Suprapubic skin (tissue), 4 donors: ENCODE measurements at places on chromosomes 13 and 19. TPM values are rescaled to one million over a fixed set of nuclear protein-coding genes. Genes with fewer than 3 reads are reported as not detected.

The CEACAM16 gene
- not detected for total RNA-seq

The SIGLEC12 gene
- total RNA-seq = not detected

The COMP gene
- 9.1 TPM for total RNA-seq

The ETV2 gene
- 1.0 TPM for total RNA-seq

The MEIOSIN gene
- not detected for total RNA-seq

The HSPB6 gene
- 13.4 TPM for total RNA-seq

The RGL3 gene
- total RNA-seq = 3.7 TPM

The ZNF780A gene
- total RNA-seq = 2.2 TPM

The CALR3 gene
- total RNA-seq = not detected

The ARL11 gene
- total RNA-seq = 0.18 TPM

- no peaks in the 10 kb centered on the region for H3K4me1 ChIP-seq
- H3K27me3 ChIP-seq = no peaks in the 10 kb centered on the region
- DNase-seq = no peak
These were observed 35.1 kb downstream of the MYCBP2 start for GRCh38 chr13:77291774-77292173.

- H3K27me3 ChIP-seq = no peaks in the 10 kb centered on the region
- peak within 1 kb of the TSS; percentile 95 for H3K27ac ChIP-seq
- peak within 1 kb of the TSS; percentile 74 for H3K4me3 ChIP-seq
These were observed at the start of gene USF2 for GRCh38 chr19:35268536-35269437. TSS of gene USF2 (plus strand) at chr19:35268962. CDS start at chr19:35269102, 140 bp downstream.

DNA sequence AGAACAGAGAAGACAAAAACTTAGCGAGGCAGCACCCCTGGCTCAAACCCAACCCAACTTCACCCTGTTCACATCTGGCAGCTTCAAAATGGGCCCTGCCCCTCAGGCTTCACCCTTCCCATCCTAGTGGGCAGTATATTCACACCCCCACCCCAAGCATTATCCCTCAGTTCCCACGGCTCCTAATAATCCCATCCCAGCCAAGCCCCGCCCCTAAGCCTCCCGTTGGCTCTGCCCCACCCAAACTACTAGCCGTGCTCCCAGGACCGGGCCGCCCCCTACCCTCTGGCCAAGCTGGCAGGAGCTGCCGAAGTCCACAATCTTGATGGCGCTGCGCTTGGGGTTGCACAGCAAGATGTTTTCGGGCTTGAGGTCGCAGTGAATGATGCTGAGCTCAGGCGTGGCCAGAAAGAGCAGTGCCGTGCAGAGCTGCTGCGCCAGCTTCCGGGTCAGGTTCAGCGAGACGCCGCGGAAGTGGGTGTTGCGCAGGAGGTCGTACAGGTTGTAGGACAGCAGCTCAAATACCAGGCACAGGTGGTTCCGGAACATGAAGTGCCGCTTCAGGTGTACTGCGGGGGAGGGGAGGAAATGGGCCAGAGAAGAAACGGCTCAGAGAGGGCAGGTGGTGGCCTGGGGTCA is 5.8 kb downstream of the DYRK1B start:
- peaks cover 27% of the 10 kb centered on the region for H3K4me1 ChIP-seq
- no peaks in the 10 kb centered on the region for H3K27me3 ChIP-seq
- H3K4me3 ChIP-seq = no peak overlapping the region
- no peak overlapping the region for H3K27ac ChIP-seq
- peaks cover 58% of the 10 kb centered on the region for H3K36me3 ChIP-seq
- DNase-seq = no peak

- no peak for DNase-seq
- H3K4me3 ChIP-seq = no peak overlapping the region
- H3K4me1 ChIP-seq = peaks cover 8% of the 10 kb centered on the region
- no peaks in the 10 kb centered on the region for H3K27me3 ChIP-seq
- no peak overlapping the region for H3K27ac ChIP-seq
These were observed 36.7 kb downstream of the LNX2 start for GRCh38 chr13:27583645-27584044.

GRCh38 chr19:47142779-47143178 is 12.1 kb downstream of the SAE1 start:
- no peak overlapping the region for H3K27ac ChIP-seq
- no peak for DNase-seq
- no peak overlapping the region for H3K4me3 ChIP-seq

DNA sequence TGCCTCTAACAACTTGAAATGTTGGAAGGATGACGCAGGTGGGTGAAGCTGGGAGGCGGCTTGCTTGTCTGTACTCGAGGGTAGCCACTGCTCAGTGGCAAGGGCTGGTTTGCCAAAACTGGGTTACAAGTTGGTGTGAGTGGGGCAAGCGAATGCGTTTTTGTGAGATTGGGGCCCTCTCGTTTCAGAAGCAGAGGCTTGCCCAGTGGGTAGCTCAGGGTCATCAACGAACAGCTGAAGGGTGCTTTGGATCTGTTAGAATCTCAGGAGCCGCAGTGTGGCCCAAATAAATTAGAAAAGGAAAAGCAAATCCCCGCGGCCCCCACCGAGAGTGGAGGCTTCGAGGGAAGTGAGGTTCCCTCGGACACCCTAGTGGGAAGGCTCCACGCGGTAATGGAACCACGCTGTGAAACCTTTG is 7.3 kb downstream of the ATP4B start:
- peak overlapping the region; percentile 17 for H3K4me3 ChIP-seq
- no peaks in the 10 kb centered on the region for H3K36me3 ChIP-seq
- H3K27me3 ChIP-seq = no peaks in the 10 kb centered on the region
- DNase-seq = peak; percentile 48
- no peak overlapping the region for H3K27ac ChIP-seq

DNA sequence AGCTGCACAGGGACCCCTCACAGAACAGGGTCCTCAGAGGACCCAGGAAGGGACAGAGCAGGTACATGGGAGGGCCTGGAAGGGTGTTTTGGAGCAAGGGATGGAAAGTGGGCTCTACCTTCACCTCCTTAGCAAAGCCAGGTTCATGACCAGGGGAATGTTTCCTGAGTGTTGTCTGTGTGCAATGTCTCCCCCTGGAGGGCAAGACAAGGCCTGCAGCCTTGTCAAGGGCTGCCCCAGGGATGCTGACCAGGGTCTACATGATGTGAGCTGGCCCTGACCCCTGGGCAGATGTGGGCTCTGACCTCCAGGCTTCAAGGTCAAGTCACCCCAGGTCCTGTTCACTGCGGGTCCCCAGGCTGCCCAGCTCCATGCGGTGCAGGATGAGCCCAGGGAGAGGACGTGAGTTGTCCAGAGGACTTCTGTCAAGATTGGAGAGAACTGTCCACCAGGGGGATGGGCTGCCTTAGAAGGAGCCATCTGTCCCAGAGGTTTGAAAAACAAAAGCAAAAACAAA is 1.0 kb upstream of the CEACAM1 start:
- no peaks in the 10 kb centered on the region for H3K27me3 ChIP-seq
- no peaks in the 10 kb centered on the region for H3K36me3 ChIP-seq
- DNase-seq = no peak
- peaks cover 13% of the 10 kb centered on the region for H3K4me1 ChIP-seq
- no peak overlapping the region for H3K4me3 ChIP-seq

GRCh38 chr13:98157188-98157587 is 14.3 kb downstream of the FARP1 start:
- no peak overlapping the region for H3K27ac ChIP-seq
- H3K36me3 ChIP-seq = no peaks in the 10 kb centered on the region
- DNase-seq = no peak
- no peaks in the 10 kb centered on the region for H3K4me1 ChIP-seq
- no peak overlapping the region for H3K4me3 ChIP-seq

GRCh38 chr13:106275446-106276032 is 259.9 kb downstream of the EFNB2 start:
- H3K4me3 ChIP-seq = no peak overlapping the region
- H3K27me3 ChIP-seq = no peaks in the 10 kb centered on the region
- H3K27ac ChIP-seq = no peak overlapping the region
- DNase-seq = no peak
- no peaks in the 10 kb centered on the region for H3K36me3 ChIP-seq
- no peaks in the 10 kb centered on the region for H3K4me1 ChIP-seq

DNA sequence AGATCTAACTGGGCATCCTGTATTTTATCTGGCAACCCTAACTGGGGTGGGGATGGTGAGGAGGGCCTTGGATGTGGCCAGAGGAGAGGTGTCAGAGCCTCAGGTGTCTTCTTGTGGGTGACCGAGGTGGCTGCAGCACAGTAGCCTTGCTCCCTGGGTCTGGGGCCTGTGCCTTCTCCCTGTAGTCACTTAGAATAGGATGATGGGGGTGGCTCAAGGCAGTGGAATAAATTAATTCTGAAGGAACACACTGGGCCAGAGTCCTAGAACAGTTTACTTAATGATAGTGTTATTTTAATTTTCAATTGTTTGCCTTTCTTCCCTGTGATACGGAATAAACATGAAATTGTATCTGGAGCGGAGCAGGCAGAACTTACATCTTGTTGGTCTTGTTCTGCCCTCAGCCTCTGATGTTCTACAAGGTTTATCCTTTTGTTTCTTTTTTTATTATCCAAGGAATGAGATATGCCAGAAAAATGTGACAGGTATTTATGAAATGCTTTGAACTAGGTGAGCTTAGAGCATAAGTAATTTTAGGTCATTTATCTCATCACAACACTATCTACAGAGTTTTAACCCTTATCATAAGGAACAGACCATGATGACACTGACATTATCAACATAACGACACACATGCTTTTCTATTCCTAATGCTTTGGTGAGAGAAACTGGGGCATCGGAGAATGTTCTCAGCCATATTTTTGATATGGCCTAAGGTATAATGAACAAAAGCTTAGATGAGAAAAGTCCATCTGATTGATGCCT is 51.4 kb downstream of the LRCH1 start:
- H3K27ac ChIP-seq = peak overlapping the region; percentile 47
- peaks cover 73% of the 10 kb centered on the region for H3K4me1 ChIP-seq
- no peak for DNase-seq

- peaks cover 95% of the 10 kb centered on the region for H3K27me3 ChIP-seq
- no peak overlapping the region for H3K4me3 ChIP-seq
- no peak overlapping the region for H3K27ac ChIP-seq
These were observed 3.2 kb upstream of the TMEM190 start for GRCh38 chr19:55373306-55373992.

- no peak for DNase-seq
- peaks cover 6% of the 10 kb centered on the region for H3K4me1 ChIP-seq
- peak overlapping the region; percentile 81 for H3K27ac ChIP-seq
- H3K4me3 ChIP-seq = no peak overlapping the region
These were observed 13.2 kb downstream of the C19orf44 start for GRCh38 chr19:16509141-16510061.

DNA sequence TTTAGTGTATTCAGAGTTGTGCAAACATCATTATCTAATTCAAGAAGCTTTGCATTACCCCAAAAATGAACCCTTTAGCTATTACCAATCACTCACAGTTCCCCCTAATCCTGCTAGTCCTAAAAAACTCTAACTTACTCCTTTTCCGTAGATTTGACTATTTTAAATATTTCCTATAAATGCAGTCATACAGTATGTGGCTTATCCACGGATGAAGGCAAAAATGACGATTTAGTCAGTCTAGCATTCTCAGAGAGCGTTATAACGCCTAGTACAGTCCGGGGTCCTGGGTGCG is 587 bp upstream of the ZNF383 start:
- H3K4me3 ChIP-seq = peak overlapping the region; percentile 78
- peak overlapping the region; percentile 92 for H3K27ac ChIP-seq
- no peak for DNase-seq
- no peaks in the 10 kb centered on the region for H3K27me3 ChIP-seq
- peaks cover 22% of the 10 kb centered on the region for H3K4me1 ChIP-seq

DNA sequence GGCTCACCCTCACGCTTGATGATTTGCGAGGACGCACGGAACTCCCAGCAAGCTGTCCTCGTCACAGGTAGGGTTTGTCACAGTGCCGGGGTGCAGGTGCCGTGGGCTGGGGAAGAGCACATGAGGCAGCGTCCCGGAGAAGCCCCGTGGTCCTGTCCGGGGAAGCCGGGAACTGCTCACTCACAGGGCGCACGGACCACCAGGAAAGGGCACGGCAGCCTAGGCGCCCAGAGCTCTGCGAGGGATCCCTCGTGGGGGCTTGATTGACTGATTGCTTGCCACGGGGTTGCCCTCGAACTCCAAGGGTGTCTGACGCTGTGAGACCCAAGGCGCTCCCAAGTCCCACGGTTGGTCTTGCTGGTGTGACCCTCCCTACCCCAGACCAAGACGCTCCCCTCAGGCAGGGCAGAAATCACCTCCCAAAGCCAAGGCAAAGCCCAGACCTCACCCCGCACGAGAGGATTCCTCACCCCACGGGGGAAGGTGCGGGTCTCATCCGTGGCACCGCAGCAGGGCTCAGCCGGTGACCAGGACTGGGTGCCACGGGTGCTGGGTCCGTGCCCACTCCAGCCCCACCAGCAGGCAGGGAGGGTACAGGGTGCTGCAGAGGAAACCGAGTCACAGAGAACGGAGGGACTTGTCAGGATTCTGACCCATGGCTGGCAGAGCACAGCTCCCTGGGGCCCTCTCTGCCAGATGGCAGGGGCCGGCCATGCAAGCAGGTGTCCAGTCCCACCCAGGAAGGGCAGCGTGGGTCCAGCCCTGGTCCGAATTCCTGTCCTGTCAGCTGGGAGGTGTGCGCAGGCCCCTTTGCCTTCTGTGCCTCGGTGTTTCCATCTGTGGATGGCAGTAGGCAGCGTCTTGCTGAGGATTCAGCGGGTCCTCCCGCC is 7.7 kb downstream of the C2CD4C start:
- H3K4me1 ChIP-seq = peaks cover 9% of the 10 kb centered on the region
- peak; percentile 56 for DNase-seq
- no peak overlapping the region for H3K27ac ChIP-seq
- H3K27me3 ChIP-seq = peaks cover 58% of the 10 kb centered on the region

- no peak overlapping the region for H3K27ac ChIP-seq
- DNase-seq = no peak
- no peaks in the 10 kb centered on the region for H3K36me3 ChIP-seq
- no peaks in the 10 kb centered on the region for H3K27me3 ChIP-seq
- H3K4me1 ChIP-seq = no peaks in the 10 kb centered on the region
These were observed 211.7 kb downstream of the LIG4 start for GRCh38 chr13:108003626-108004025.

GRCh38 chr19:6070720-6071485 is 39.4 kb downstream of the RFX2 start:
- peak overlapping the region; percentile 69 for H3K27ac ChIP-seq
- peaks cover 66% of the 10 kb centered on the region for H3K4me1 ChIP-seq
- no peaks in the 10 kb centered on the region for H3K36me3 ChIP-seq
- H3K27me3 ChIP-seq = no peaks in the 10 kb centered on the region
- no peak overlapping the region for H3K4me3 ChIP-seq
- peak; percentile 61 for DNase-seq

DNA sequence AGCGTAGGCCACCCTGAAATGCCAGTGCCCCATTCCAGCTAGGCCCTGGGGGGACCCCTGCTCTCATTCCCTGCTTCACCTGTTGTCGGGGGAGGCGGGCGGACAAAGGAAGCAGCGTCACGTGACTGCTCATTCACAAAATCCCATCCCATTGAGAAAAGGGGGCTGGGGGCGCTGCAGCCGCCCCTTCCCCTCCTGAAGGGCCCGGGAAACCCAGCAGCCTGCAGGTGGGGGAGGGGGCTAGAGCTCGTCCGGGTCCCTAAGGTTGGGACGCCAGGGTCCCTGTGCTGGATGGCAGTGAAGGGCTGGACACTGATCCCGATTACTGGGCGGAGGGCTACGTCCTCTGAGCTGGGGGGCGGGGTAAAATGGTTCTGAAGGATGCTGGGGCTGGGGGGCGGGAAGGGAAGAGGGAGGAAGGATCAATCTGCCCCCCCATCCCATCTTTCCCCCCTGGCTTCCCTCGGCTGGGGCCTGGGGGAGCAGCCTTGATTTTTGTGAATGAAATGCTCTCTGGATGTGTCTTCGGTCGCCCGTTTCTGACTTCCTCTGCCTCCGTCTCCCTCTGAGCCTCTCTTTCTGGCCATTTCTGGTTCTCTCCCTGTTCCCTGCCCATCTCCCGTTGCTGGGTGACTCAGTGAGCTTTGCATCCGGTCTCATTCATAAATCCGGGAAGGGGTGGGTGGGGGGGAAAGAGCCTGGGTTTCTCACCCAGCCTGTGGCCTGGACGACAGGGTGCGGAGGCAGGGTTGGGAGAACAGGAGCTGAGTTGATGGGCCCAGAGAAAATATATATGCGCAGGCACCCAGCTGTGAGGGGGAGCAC is 816 bp downstream of the SPRED3 start:
- H3K27me3 ChIP-seq = peaks cover 6% of the 10 kb centered on the region
- no peak for DNase-seq
- H3K36me3 ChIP-seq = peaks cover 2% of the 10 kb centered on the region
- H3K4me3 ChIP-seq = peak overlapping the region; percentile 55
- peaks cover 46% of the 10 kb centered on the region for H3K4me1 ChIP-seq
